ENCODE measurements at places on chromosomes 6 and 20.

- no peak for DNase-seq
Measured at GRCh38 chr6:112800439-112800838, 453.3 kb downstream of the RFPL4B start.

- peak; percentile 16 for DNase-seq
Measured at GRCh38 chr6:68333442-68333841, 301.6 kb upstream of the ADGRB3 start.

DNA sequence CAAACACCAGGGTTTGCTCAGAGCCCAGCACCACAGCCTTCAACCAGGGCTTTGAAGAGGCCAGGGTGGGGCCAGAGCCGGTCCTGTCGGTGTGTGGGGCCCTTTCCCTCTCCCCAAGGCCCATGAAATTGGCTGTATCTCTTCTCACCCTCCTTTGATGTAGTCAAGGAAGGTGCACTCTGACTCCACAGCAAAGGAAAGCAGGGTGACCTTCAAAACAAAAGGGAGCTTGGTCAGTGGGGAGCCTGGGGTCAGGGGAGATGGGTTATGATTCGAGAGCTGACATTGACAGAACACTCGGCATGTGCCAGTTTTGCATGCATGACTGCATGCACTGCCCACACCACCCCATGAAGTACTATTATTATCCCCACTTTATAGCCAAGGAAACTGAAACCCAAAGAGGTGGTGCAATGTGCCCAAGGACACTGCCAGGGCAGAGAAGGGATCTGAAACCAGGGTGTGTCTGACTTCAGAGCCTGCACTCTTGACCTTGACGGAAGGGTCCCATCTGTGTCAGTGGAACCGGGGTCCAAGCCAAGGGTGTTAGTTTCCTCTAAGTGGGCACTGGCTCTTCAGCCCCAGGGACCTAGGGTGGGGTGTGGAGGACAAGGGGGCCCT, 55.4 kb downstream of the RAB44 start:
- no peak for DNase-seq

DNA sequence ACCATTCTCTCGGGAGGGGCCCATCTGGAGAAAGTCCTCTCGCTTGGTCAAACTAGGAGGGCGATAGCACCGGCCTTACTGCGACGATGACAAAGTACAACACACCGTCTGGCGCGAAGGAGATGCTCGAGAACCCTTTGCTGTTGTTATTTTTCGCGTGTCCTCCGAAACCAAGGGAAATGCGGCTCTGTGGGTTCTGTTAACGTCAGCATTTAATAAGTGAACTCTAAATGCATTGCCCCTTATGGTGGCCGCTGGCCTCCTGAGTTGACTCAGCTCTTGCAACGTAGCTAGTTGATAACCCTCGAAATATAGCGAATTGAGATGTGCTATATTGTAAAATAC, 577 bp upstream of the SCAND1 start:
- peak; percentile 49 for DNase-seq

DNA sequence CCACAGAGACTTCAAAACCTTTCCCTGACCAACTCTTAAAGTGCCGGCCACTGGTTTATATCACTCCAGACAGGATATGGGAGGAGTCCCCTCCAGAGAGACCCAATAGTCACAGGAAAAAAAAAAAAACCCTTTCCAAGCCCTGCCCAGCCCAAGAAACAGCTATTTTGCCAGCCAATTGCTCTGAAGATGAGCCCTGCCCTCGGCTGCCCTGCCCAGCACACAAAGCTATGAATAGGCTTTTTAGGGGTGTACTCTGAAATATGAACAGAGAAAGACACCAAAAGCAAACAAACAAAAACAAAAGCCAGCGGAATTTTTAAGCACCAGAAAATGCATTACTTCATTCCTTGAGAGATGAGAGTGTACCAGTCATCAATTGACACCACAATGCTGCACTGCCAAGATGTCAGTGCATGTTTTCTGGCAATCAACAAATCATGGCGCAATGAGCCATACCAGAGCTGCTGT, 275.1 kb downstream of the C6orf118 start:
- DNase-seq = no peak
